ENCODE measurements at places on chromosomes 3 and 15.

- DNase-seq, result no peak
These were observed 76.2 kb downstream of the LARS2 start for GRCh38 chr3:45464336-45465170.

- no peak for DNase-seq
These were observed 290.1 kb upstream of the CHRM5 start for GRCh38 chr15:33678176-33678575.

GRCh38 chr3:29649815-29650547, 369.1 kb downstream of the RBMS3 start:
- DNase-seq, result no peak

GRCh38 chr3:59424268-59425010, 374.6 kb upstream of the CFAP20DC start:
- no peak for DNase-seq

DNA sequence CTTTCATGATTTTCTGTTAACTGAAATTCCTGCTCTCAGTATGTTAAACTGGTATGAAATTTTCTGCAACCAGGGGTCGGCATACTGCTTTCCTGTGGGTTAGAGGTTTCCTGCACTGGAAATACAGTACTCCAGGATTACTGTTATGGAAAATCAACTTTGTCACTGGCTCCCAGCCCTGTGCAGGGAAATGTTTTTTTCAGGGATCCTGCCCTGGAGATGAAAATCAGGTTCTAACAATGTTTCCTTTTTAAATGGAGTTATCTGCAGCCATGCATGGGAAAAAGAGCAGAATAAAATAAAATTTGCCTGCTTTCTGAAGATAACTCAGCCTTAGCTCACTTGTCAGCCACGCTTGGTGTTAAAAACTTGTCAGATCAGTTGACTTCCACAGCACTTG, 220.4 kb downstream of the IL5RA start:
- no peak for DNase-seq

GRCh38 chr3:160956785-160957184, 148.4 kb downstream of the B3GALNT1 start:
- DNase-seq, result no peak

DNA sequence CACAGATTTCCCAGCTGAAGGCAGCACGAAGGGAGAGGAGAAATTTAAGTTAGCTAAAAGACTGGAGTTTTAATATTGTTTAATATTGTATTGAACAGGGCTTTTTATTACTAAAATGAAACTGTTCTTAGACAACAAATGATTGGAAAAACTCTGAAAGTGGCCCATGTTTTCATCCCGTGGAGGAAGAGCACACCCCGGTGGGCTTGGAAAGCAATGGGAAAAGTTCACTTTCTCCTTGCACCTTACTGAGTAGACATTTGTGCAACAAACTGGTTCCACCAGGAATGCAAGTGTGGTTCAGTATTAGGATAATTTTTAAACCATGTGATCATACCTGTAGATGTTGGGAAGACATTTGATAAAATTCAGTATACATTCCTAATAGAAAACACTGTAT, 8.2 kb upstream of the ESYT3 start:
- DNase-seq, result no peak

DNA sequence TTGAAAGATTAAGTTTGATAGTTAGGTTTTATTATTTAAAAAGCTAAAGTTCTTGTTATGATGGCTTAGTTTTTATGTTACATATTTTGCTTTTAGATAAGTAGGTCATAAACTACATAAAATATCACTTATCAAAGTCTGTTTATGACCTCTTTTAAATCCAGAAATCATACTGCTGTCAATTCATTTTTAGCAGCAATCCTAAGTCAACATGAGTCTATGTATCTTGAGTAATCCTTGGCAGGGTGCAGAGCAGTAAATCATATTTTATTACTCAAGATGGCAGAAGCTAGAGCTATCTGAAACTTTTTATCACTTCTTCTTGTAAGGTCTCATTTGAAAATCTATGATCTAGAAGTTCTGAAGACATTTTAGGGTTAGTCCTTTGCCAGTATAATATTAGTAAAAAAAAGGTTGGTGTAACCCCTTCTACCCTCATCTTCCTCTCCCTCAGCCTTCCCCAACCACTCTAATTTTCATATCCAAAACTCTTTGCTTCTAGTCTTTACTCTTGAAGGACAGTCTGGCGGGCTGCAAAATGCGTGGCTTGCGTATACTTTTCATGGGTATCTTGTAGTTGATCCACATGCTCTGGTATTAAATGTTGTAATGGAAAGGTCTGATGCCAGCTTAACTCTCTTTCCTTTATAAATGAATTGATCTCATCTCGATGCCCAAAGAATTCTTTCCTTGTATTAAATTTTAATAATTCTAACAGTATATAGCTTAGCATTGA, 134.0 kb upstream of the THRB start:
- DNase-seq, result no peak

DNA sequence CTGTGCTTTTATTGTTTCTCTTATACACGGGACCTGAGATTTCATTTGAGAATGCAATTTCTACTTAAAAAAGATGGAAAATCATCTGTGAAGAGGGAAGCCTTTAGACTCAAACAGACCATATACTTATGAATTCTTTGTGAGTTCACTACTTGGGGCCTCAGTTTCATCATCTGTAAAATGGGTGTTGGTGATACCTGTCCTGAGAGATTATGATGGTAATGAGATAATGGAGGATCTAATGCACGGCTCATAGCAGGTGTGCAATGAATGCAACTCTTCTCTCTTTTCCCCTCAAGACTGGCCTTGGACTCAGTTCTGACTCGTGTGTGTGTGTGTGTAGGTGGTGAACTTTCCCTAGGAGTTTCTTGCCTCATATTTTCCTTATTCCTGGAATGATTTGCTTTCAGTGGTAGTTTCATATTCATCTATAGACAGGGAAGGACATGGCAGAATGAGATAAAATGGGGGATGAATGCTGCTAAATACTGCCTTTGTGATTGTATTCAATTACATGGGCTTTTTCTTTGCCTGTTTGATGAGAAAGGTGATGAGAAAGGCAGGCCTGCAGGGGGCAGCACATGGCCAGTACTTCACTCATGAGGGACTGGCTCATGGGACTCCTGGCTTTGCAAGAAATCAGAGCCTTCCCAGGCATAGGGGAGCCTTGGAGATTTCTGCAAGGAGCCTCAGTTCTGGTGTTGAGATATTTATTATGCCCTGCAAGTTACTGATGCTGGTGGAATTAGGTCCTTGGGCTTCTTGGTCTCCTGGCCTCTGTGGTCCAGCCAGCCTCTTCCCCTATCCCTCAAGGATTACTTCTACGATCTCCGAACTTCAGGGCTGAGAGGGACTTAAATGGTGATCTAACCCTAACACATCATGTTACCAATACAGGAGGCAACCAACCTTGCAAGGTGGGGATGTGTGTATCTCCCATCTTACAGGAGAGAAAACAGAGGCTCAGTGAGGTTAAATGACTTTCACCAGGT, 70.7 kb downstream of the RPLP1 start:
- peak; percentile 45 for DNase-seq

GRCh38 chr3:177420651-177421480, 223.6 kb upstream of the TBL1XR1 start:
- DNase-seq, result no peak

DNA sequence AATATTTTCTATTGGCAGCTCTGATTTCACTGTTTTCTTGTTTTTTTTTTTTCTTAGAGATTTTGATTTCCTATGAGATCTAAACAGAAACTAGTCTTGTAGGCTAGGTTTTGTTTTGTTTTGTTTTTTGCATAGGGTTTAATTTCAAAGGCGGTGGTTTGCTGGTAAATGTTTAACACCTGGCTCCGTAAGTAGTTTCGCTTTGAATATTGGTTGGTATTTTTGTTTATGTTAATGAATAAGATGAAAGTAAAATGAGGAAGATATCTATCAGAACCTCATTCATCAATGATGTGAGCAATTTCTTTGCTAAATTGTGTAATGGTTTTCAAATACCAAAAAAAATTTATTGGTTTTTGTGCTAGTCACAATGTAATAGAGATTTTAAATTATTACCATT, 39.7 kb upstream of the TM4SF1 start:
- DNase-seq, result no peak

DNA sequence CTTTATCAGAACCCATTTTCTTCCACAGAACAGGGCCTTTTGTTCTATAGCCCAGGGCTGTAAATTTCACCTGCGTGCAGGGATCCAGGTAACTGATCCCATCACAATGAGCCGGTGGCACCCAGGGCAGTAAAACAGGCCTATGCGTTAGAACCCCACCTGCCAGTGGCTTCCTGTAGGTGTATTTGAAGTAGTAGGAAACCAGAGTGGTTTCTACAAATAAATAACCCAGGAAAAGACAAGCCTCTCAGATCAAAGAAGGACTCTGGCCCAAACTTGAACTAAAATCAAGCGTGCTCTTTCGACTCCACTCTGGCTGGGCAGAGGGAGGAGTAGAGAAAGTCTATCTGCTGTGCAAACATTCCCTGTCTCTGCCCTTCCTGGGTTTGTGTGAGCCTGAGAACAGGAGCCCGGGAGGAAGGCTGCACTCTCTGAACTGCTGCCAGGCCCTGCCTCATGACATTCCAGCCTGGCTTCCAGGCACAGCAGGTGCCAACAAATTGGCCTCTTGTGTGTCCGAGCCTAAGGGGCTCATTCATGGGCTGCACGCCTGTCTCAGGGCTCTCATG, 77.7 kb downstream of the CEMIP start:
- DNase-seq, result no peak

GRCh38 chr3:150527464-150528255, 18.6 kb downstream of the SERP1 start:
- DNase-seq, result no peak

GRCh38 chr3:189584645-189585044, 46.5 kb upstream of the TP63 start:
- no peak for DNase-seq

DNA sequence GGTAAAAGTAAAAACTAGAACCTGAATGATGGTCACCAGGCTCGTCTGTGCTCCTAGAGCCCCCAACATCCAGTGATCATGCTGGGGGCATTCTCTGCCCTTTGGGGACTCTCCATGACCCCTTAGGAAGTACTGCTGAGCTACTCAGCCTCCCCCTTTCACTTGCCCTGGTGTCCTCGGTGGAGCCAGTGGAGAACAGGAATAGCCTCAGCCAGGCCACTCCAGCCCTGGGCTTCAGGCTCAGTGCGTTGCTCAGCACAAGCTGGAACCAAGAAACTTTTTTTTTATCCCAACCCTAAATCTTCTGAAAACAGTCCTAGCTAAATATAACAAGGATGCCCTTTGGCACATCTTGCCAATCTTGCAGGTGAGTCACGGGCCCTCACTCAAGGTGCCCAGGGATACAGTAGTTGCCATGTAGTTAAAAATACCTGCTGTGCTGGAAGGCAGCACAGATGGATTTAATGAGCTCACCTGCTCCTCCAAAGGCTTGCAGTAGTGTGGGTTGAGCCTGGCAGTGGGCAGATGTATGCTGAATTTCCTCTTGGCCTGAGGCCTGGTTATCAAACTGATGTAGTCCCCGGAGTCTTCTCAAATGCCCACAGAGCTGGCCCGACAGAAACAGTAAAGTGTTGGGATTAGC, 46.9 kb upstream of the TMEM158 start:
- no peak for DNase-seq

DNA sequence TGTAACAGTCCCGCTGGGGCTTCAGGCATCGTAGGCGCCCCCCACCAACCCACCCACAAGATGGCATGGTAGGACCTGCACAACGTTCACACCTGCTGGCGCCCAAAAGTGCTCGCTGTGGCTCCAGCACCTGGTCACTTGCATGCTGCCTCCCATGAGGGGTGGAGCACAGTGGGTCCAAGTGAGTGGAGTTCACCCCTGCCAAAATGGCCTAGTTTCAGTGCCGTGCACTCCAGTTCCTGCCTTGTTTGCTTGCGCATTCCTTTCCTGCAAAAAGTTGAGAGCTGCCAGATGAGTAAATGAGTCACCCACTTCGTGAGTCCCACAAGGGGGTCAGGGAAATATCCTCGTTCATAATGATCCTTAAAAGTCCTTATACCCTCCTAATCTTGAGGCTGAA, 788.7 kb upstream of the DPPA4 start:
- no peak for DNase-seq

- DNase-seq, result no peak
These were observed 62.3 kb downstream of the UBP1 start for GRCh38 chr3:33377931-33378330.

- DNase-seq, result no peak
These were observed 45.4 kb downstream of the COMMD2 start for GRCh38 chr3:149706905-149707304.

DNA sequence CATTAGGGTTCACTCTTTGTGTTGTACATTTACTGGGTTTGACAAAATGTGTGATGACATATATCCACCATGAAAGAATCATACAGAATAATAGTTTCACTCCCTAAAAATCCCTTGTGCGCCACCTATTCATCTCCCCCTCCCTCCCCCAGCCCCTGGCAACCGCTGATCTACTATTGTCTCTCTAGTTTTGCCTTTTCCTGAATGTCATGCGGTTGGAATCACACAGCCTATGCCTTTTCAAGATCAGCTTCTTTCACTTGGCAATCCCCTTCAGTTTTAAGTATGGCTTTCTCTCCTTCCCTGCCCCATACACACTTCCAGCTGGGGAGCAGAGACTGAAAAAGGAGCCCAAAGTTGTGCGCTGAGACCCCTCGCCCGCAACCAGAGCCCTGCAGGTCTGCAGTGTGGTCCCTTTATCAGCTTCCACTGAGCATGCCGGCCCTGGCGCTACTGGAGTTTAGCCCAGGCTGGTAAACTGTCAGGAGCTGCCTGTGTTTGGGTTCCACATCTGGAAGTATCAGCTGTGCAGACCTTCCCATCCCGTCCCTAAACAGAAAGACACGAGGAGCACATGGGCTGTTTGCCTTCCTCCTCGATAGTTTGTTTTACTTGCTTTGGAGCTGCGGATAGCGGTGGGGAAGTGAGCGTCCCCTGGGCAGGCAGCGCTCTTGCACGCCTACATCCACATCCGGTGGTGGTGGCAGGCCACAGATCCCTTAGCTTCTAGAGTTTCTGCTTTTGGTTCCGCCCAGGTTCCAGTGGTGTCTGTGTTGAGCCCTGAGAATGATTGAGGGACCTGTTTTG, 12.3 kb downstream of the BOC start:
- no peak for DNase-seq

GRCh38 chr15:61205346-61205921, 23.7 kb downstream of the RORA start:
- no peak for DNase-seq

DNA sequence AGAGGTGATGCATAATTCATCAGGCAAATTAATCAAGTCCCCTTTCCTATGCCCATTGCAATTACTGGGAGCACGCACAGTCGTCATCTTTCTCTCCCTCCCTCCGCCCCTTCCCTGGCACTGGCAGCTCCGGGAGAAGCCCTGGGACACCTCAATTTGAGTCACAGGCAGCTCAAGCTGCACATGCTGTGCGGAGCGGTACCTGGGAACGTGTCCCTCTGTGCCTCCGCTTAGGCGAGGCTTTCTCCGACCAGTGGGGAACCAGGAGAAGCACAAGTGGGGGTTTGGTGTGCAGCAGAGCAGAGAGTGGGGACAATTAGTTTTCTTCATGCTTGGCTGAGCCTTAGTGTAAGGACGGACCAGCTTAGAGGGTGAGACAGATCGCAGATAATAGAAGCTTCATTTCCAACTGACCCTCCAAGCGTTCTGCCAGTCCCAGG, 88.3 kb downstream of the SOX14 start:
- no peak for DNase-seq

- no peak for DNase-seq
These were observed 15.4 kb upstream of the SHF start for GRCh38 chr15:45203182-45203581.

- DNase-seq, result no peak
These were observed 504.1 kb downstream of the NTRK3 start for GRCh38 chr15:87752250-87752951.
